ENCODE measurements at places on chromosomes 2 and 18. TPM values are rescaled to one million over a fixed set of nuclear protein-coding genes. Genes with fewer than 3 reads are reported as not detected.

Gene SPATS2L
- total RNA-seq: 45.9 TPM

DNA sequence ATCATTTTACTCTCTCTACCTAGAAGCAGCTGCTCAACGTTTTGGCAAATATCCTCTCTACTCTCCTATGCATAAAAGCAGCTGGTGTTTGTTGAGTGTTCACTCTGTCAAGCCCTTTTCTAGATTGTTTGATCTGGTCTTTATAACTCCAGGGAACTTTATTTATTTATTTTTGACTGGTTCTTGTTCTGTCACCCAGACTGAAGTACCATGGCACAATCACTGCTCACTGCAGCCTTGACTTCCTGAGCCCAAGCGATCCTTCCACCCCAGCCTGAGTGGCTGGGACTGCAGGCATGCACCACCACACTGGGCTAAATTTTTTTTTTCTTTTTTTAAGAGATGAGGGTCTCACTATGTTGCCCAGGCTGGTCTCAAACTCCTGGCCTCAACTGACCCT is 12.7 kb downstream of the CATIP start:
- no peak for DNase-seq

DNA sequence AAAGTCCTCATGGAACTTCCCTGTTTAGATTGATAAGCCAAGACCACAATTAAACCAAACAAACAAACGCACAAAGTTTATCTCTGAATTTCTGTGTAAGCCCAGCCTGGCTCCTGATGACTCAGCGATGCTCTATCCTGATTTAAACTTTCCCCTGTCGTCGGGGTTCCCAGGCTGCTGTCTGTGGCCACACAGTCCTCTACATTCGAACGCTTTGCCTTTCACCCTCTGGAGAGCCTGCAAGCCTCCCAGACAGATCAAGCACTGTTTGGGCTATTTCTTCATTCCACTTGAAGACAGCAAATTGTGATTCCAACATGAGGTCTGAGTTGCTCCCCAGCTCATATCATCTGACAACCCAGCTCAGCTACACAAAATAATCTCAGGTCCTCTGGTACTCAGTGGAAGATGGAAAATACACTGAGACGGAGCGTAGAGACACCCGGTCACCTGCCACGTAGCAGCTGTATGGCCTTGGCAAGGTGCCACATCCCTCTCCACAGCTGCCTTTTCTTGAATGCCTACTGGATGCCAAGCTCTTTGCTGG is 51.2 kb downstream of the CYRIA start:
- no peak for DNase-seq

- peak; percentile 55 for DNase-seq
These were observed 148.3 kb downstream of the AQP4 start for GRCh38 chr18:26717123-26717719.

- DNase-seq: no peak
These were observed 18.2 kb downstream of the KIDINS220 start for GRCh38 chr2:8819194-8819593.

Gene NEB
- 0.98 TPM for total RNA-seq

GRCh38 chr2:162258686-162259085 is 15.4 kb upstream of the FAP start:
- no peak for DNase-seq

Gene EML6
- 0.64 TPM for total RNA-seq

Gene ZDBF2
- total RNA-seq: 29.1 TPM

Gene CHRNG
- total RNA-seq: not detected

DNA sequence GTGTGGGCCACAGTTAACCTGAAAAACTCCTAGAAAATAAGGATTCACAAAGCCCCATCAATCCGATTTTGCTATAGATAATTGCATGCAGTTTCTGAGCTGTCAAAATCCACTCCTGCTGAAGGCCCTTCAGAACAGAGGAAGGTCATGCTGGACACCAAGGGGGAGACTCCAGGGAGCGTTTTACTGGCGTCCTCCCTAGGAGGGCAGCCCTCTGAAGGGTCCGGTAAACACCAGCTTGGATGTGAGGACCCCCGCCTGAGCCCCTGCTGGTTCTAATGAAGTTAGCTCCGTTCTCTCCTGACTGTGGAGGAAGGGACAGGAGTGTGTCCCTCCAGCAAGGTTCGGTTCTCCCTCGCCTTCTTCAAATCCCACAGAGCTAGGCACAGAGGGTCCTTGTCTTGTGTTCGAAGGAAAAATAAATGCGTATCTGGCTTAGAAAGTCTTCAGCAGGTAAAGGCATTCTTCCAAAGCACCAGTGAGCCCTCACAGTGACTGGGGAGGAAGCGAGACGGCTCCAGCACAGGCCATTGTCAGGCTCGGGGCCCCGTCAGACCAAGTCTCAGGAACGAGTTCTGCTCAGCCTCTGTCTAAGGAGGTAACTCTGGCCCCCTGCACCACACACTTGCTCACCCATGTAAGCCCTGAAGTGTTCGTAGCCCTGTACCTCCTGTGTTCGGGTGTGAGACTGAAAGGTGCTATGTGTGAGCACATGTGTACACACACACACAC is 41.6 kb downstream of the CABLES1 start:
- no peak for DNase-seq

DNA sequence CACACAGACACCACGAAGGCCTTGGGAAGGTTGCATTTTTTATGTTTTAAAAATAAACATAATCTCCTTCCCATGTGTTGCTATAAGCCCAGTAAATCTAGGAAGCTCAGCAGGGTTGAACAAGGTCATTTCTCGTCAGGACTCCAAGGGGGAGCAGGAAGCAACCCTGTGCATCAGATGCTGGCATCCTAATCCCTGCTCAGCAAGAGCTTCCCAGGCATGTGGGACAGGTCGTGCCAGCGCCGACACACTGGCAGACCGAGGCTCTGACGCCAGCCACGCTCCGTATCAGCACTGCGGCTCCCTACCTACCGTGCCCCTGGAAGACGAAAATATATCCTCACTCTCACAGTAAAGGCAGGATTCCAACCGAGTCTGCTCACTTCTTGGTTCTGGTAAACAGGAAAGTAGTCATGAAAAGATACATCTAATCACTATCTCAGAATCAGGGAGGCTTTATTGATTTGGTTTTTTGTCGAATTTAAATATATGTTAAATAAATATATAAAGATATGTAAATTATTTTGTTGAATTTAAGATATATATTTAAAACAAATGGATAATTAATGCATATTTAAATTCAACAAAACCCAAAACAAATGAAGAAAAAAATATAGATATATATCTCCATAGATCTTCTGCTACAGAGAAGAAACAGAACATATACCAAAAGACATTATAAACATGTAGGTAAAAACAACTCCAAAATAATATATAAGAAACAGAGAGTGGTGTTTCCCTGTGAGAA is 61.4 kb downstream of the TXNL1 start:
- DNase-seq: no peak

GRCh38 chr2:31246184-31246852 is 12.4 kb downstream of the EHD3 start:
- no peak for DNase-seq

DNA sequence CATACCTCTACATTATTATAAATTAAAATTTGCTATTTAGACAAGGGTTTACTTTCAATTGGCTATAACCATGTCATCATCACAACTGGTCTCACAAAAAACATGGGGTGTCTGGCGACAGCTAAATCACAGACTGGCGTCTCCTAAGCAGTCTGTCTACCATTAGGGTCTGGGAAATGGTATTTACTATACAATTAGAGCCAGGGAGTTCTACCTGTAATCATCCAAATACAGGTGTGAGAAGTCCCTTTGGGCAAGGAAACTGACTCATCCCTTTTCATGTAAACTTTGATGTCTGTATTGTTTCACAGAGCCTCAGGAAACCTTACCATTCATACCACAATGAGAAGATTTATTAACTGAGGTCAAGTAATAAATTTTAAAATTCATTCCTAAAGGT is 126.7 kb downstream of the OLA1 start:
- no peak for DNase-seq

DNA sequence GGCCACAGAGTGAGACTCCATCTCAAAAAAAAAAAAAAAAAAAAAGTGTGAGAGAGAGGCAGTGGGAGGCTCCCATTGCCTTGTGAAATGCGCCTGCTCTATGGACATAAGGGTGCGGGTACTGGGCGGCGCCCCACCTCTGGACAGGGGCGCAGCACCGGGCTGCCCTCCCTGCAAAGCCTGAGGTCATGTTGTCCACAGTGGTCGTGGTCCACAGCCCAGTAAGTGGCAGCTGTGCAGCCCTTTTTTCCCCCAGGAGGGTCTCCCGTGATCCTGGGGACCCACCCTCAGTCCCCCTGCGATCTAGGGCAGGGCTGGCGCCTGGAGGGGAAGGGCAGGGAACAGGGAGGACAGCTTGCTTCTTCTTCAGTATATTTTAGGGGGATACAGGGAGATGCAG is 37.8 kb downstream of the LPIN1 start:
- DNase-seq: no peak

Gene STPG4
- total RNA-seq: 0.13 TPM
